Activated CD4-positive, CD25-positive, alpha-beta regulatory T cell (primary cell): ENCODE measurements at places on chromosomes 7 and 10.

DNA sequence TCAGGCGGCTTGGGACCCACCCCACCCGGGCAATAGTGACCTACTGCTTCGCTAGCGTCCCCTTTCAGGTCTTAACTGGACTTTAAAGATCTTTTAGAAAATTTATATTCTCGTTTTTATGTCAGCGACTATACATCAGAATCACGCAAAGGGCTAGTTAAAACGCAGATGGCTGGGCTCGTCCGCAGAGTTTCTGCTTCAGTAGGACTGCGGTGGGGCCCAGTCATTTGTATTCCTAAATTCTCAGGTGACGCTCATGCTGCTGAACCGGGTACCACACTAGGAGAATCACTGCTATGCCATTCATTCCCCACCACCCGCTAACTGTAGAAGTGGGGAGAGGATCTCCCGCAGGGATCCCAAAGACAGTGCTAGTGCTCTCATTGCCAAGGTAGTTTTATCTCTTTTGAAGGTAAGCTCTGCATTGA lies 12.0 kb upstream of the SP8 start:
- no peak for DNase-seq

DNA sequence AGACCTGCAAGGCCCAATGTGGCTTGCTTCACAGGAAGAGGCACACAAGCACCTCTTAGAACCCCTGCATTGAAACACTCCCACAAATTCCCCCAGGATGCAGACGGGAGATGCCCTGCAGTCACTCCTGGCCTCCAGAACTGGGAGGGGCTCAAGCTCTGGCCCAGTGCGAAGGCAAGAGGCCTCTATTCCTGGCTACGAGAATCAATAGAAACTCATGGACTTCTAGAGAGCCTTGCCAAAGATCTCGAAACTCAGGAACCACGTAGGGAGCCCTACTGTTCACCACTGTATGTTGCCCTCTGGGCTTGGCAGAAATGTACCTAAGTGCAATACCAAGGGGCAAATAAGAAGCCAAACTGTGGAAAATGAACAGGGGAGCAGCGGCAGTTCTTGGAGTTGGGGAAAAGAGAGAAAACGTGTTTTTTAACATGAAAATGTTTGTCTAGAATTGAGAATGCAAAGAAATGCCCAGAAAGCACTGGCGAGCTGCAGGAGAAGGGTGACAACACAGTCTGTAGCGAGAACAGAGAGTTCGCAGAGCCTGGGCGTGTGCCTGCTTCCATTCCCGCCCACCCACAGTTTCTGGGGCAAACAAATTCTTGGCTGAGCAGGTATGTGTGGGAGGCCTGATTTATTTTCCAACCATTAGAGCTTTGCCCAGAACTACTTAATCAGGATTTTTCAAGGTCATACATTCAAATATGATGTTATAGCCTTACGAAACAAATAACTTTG lies 260.5 kb upstream of the KLF14 start:
- no peak for DNase-seq

- DNase-seq, result no peak
Observed at GRCh38 chr10:27369880-27370279, 129.3 kb upstream of the ACBD5 start.

DNA sequence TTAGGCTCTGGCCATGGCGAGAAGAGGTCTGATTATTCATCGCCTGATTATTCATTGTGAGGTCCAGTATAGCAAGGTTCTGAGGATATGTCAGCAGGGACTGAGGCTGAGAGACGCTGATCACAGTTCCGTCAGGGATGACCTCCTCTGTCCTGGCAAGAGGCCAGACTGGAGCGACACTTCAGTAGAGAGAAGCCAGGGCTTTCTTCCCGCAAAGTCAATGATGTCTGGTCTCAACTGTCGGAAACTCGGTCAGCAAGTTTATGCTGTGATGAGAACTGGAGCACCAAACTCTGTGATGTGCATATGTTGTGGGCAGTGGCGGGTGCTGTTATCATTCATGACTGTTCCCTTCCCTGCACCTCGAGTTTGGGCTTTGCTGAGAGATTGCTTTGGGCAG lies 29.0 kb upstream of the GNA12 start:
- DNase-seq, result no peak

GRCh38 chr7:135965602-135966001 lies 11.6 kb downstream of the MTPN start:
- DNase-seq, result no peak

- DNase-seq, result no peak
Observed at GRCh38 chr7:42016517-42016916, 220.5 kb downstream of the GLI3 start.

- DNase-seq, result no peak
Observed at GRCh38 chr7:28618383-28618782, 206.1 kb downstream of the CREB5 start.

DNA sequence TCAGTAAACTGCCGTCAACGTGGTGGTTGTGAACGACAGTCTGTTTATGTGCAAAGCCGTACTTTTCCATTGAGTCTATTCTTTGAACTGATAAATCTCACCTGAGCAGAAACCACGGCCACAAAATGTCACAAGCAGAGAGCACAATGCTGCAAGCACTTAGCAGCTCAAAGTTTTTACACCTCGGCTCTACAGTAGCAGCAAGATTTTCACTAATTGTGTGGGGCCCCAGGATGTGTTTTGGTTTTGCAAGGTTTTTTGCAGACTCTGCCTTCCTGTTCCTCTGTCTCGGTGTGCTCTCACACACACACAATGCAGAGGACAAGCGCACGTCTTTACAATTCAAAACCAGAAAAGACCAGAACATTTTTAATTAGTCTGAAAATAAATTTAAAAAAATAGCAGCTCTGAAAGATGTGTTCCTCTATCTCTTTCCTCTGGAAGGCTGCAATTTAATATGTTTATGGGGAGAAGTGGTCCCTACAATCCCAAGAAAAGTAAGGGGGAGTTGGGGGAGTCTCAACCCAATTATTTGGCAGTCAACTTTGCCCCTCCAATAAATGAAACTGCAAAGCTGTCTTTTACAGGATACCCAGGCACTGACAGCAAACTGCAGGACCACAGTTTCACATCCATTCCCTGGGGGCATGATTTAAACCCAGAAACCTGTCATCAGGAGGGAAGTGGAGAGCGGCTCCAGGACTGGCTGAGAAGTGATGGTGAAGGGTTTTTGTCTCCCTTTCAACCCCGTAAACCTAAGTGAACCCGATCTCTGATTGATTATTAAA lies 73.8 kb upstream of the SFMBT2 start:
- no peak for DNase-seq

- no peak for DNase-seq
Observed at GRCh38 chr7:17325364-17325763, 26.9 kb downstream of the AHR start.

- no peak for DNase-seq
Observed at GRCh38 chr10:86804805-86805204, 48.4 kb downstream of the BMPR1A start.

DNA sequence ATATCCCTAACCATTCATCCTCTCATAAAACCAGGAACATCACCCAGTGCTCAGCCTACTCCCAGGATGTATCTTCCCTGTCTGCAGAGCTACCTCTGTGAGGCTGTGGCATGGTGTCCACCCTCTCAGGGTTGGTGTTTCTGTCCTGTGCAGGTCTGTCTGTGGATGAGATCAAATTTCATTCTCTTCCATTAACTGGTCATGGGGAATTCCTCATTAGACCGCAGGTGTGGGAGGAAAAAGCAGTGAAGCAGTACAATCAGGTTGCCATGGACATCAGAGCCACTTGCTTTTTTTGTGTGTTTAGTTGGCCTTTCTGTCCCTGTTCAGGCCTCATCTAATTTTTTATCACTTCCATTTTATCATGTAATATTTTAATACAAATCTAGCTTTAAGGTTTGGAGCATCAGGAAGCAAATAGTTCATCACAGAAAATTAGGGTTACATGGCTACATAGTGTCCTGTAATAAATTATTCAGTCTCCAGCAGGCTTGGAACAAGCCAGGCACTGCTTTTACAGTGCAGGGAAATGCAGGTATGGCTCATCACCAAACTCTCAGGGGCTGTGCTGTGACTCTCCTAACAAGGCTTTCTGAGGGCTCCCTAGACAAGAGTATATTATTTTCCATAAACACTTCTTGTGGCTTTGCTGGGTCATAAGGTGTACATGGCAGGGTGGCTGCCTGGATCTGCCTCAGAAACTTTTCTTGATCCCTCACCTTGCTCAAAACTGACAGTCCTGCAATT lies 594.9 kb upstream of the IGFBP3 start:
- DNase-seq, result no peak

DNA sequence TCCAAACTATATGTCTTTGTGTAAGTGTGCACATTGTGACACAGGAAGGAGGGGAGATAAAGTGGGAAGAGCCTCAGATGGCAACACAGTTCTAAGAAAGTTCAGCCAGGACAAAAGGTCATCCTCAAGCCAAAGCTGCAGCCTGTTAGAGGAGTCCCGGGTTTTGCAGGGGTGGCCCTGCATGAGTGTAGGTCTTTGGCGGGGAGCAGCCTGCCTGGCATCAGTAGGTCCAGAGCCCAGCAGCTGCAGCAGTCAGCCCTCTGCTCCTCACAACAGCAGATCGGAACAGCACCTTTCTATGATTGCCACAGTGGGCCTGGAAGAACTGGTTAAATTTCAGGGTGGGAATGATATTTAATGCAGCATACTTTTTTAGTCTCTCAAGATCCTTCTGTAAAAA lies 13.5 kb upstream of the VDAC2 start:
- DNase-seq, result no peak

- DNase-seq, result no peak
Observed at GRCh38 chr7:47690902-47691558, 109.1 kb upstream of the TNS3 start.

DNA sequence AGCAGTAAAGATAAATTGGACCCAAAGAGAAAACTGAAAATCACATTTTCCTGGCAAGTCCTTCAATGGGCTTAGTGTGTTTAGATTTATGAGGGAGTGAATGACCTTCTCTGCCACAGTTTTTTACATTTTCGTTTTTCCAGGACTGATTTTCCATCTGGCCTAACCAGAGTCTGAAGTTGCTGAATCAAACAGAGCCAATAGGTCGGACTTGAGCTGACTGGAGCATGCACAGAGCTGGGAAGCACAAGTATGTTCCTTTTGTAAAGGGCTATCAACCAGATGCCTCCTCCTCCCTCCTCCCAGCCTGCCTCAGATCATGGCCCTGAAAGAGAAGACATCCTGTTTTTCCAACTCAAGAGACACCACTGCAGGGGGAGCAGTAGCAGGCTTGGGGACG lies 126.0 kb upstream of the ANKRD1 start:
- no peak for DNase-seq

GRCh38 chr7:33485747-33486493 lies 356.6 kb downstream of the BBS9 start:
- no peak for DNase-seq

DNA sequence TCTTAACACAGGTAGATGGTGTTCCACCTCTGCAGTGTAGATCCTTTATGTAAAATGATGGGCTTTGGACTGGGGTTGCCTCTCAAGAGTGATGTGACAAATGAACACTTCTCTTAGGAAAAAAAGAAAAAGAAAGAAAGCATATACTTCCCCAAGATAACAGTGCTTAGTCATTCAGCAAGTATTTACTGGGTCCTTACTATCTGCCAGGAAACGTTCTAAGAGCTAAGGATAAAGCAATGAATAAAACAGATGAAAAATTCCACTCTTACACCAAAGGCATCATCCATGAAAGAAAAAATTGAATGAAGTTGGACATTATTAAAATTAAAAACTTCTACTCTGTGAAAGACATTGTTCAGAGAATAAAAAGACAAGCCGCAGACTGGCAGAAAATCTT lies 177.3 kb downstream of the C7orf25 start:
- no peak for DNase-seq

- DNase-seq, result no peak
Observed at GRCh38 chr7:149731207-149731955, 42.0 kb downstream of the ZNF467 start.

DNA sequence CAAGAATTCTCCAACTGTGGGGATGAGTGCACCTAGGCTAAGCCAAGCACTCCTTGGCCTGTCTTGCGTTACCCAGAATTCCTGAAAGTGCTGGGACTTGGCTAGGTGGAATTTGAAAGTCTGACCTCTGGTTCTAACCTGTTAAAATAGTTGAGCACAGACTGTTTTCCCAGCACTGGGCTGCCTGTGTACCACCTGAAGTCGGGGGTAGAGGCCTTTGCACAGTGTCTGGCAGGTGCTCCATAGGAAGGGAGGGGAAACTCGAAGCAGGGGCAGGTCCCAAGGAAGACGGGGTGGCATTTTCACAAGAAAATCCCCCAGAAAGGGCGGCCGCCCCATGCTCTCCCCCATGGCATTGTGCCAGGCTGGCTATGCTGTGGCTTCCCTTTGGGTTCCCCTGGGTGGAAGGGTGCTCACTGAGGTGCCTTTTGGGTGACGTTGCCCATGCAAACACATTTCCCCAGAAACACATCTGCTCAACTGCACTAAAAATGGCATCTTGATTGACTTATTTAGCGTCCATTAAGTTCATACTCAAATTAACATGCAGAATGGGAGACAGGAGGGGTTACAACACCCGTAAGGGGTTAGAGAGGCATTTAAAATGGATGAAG lies 62.9 kb downstream of the SYPL1 start:
- DNase-seq, result no peak

- no peak for DNase-seq
Observed at GRCh38 chr10:75395066-75395931, 6.3 kb downstream of the ZNF503 start.

GRCh38 chr10:28981007-28981406 lies 303.7 kb downstream of the BAMBI start:
- DNase-seq, result no peak

GRCh38 chr10:46198516-46198915 lies 88.3 kb upstream of the ANTXRL start:
- no peak for DNase-seq

GRCh38 chr10:66218981-66219587 lies 706.8 kb upstream of the LRRTM3 start:
- no peak for DNase-seq

GRCh38 chr7:100493476-100494264 lies 9.9 kb downstream of the NYAP1 start:
- peak; percentile 40 for DNase-seq

- DNase-seq, result no peak
Observed at GRCh38 chr7:46934198-46934825, 647.6 kb downstream of the TNS3 start.

DNA sequence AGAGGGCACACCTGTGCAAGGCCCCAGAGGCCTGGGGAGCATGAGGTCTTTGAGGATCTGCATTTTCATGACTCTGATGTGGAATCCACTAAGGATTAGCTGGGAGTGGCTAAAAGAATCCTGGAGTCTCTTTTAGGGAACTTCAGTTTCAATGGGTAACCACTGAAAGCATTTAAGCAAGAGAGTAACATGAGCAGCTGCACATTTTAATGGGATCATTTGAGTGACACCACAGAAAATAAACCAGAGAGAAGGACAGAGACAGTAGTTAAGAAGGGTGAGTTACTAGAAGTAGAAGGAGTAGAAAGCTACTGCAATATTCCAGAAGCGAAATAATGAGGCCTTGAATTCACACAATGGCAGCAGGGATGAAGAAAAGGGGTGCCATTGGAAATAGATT lies 5.2 kb downstream of the GOT1 start:
- DNase-seq, result no peak

DNA sequence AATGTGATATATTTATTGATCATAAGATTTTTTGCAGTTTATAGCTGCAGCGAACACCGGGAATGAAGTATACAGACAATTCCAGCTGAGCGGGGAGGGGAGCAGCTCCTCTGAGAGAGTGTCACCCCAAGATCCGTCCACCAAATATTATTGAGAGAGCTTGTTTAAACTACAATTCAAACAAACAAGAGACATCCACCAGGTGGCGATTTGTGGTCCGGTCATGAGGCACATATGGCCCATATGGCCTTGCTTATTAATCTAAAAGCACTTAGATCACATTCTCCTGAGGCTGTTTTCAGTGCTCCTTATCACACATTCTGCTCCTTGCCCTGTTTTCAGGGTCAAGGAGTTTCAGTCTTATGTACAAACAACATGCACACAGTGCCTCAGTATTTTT lies 83.1 kb downstream of the THSD7A start:
- no peak for DNase-seq

GRCh38 chr10:133399123-133399601 lies 5.2 kb downstream of the MTG1 start:
- DNase-seq, result no peak
